ENCODE measurements at places on chromosomes 5 and 9. TPM values are rescaled to one million over a fixed set of nuclear protein-coding genes. Genes with fewer than 3 reads are reported as not detected.
A peak's percentile ranks its signal among the peaks of the same experiment; 100 is the strongest.

- no peak for DNase-seq
These were observed 59.6 kb downstream of the C9orf152 start for GRCh38 chr9:110148384-110148783.

GRCh38 chr5:58094031-58094430 lies 365.9 kb downstream of the PLK2 start:
- no peak for DNase-seq

GRCh38 chr9:114883709-114884108 lies 46.7 kb downstream of the TNFSF8 start:
- no peak for DNase-seq

GRCh38 chr9:69076550-69076949 lies 41.0 kb downstream of the FXN start:
- no peak for DNase-seq

DNA sequence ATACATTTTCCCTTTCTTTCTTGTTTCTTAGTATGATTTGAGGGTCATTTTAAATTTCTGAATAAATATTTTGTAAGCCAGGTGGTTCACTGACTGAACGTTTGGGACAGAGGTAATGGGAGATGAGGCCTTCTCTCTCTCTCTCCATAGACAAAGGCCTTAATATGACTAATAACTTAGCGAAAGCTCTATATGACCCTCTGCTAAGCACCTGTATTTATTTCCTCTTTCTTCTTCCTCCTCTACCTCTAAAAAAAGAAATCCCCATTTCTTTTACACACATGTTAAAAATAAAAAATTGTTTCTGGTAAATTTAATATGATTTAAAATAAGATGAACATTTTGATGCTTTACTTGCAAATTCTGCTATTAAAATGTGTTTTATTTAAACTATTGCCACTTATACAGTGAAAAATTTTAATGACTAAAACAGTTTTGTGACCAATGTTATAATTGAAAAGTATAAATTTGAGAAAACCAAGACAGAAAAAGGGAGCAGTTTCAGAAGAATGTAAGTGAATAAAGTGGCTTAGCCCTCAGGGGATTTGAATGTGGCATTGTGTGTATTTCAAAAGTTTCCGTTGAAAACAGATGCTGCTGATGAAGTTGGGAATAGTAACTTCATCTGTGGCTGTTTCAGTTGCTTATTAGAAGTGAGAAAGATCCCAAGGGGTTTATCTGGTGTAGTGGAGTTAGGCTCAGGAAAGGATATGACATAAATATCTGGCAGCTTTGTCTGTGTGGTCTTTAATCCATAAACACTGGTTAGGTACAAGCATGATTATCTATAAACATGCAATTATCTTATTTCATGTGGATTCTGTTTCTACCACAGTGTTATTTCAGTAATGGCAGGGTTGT lies 128.6 kb upstream of the GRHPR start:
- no peak for DNase-seq

GRCh38 chr5:120037451-120037850 lies 408.1 kb downstream of the FAM170A start:
- DNase-seq = no peak

The FIBCD1 gene
- polyA plus RNA-seq = 0.66 TPM

The TMEM215 gene
- polyA plus RNA-seq = not detected

DNA sequence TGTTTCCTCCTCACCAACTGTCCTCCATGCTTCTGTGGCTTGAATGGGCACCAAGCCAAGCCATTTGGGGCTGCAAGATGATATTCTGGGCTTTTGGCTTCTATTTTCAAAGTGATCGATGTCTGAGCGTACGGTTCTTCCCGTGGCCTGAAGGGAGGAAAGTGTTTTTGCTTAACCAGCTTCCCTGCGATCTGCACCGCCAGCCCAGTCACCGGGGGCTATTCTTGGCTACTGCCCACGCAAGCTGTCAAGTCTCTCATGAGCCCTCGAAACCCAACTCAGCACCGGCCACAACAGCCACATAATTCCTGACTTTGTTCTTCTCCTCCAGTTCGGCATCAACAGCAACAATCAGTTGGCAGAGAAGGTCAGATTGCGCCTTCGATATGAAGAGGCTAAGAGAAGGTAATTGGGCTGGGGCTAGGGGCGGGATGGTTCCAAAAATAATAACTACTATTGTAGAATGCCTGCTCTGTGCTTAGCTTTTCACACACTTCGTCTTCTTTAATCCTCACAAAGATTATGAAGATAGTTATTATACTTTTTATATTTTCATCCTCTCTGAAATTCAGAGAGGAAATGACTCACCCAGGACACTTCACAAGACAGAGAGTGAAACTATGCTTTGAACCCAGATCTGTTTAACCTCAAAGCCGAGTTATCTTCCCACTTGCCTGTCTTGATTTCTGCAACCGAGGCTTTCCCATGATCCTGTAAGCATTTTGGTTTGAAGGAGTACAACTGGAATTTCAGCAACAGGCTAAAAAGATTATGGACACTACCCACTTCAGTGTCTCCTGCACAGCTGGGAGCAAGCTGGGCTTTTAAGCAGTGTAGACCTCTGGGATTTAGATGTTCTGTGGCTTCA lies 76.4 kb upstream of the RARS1 start:
- no peak for DNase-seq

- DNase-seq = no peak
These were observed 687 bp downstream of the LYSMD3 start for GRCh38 chr5:90528601-90529193.

DNA sequence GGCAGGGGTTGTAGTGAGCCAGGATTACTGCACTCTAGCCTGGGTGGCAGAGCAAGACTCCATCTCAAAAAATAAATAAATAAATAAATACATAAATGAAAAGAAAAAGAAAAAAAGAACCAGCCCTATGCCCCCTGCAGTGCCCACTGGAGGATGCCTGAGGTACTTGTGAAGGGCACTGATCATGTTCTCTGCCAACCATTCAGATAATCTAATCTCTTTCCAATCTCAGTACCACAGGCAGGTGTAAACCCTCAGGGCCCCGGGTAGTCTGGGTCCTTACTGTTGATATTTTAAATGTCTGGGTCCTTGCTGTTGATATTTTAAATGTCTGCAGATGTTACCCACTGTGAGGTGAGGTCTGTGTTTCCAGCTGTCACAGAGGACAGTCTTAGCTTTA lies 321.8 kb upstream of the ADCY2 start:
- DNase-seq = no peak

The ENHO gene
- polyA plus RNA-seq = 2.7 TPM

- DNase-seq = no peak
These were observed 273.3 kb downstream of the BNC2 start for GRCh38 chr9:16597136-16597535.

The DBH gene
- 1.5 TPM for polyA plus RNA-seq

GRCh38 chr9:5760338-5760737 lies 72.6 kb downstream of the ERMP1 start:
- no peak for DNase-seq

DNA sequence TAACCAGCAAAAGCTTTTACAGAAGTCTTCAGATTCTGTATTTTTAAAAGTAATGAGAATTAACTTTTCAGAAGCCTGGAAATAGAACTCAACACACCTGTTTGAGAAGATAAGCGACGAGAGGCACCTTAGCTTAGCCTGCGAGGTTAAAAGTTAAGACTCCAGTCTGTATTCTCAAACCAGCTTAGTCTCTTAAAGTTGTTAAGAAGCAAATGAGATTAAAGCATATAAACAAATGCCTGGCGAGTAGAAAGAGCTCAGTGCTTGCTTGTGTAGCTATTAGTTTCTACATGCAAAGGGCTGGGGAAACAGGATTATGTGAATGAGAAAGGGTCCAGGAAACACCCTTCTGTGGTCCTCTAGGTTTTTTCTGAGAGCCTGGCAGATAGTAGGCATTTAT lies 51.7 kb downstream of the MTAP start:
- no peak for DNase-seq

- DNase-seq = no peak
These were observed 20.1 kb downstream of the TNIP1 start for GRCh38 chr5:151060742-151061141.

GRCh38 chr5:135324897-135325650 lies 74.0 kb downstream of the MACROH2A1 start:
- DNase-seq = no peak

GRCh38 chr5:10301266-10301665 lies 6.4 kb downstream of the CMBL start:
- no peak for DNase-seq

- DNase-seq = peak; percentile 41
These were observed 5.9 kb upstream of the ACO1 start for GRCh38 chr9:32378496-32378895.

DNA sequence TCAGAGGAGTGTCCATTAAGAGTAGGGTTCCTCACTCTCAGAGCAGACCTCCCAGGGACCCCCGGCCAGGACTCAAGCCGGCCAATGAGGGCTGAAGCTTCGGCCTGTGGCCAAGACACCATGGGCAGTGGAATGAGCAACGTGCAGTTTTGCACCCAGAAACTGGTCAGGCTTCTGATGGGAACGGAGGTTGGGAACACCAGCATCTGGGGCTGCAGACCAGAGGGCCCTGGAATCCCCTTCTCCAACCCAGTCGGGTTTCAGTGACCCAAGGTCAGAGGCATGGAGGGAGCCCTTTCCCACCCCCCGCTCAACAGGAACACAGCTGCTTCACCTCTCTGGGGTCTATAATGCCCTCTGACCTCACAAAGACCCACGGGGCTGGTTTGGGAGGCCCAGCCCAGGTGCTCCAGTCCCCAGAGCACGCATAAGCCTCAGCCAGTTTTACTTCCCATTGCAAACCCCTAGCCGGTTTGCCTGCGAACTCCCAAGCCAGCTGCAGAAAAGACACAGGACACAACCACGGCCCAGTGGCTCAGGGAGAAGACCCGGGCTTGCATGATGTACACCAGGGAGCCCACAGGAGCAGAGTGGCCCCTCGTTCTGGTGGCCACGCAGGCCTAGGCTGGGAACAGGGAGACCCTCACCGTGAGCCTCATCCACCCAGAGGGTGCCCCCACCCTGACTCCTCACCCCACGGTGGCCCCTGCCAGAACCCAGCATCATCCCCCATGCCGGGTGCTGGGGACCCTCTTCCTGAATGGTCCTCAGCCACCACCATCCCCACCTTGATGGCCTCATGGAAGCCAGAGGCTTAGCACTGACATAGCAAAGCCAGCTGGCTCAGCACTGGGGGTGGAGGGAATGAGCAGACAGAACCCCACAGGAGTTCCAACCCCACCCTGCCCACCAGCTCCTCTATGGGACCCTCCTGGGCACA lies 30.6 kb downstream of the VAV2 start:
- no peak for DNase-seq

GRCh38 chr9:138064547-138064946 lies 187.0 kb downstream of the CACNA1B start:
- DNase-seq = no peak

DNA sequence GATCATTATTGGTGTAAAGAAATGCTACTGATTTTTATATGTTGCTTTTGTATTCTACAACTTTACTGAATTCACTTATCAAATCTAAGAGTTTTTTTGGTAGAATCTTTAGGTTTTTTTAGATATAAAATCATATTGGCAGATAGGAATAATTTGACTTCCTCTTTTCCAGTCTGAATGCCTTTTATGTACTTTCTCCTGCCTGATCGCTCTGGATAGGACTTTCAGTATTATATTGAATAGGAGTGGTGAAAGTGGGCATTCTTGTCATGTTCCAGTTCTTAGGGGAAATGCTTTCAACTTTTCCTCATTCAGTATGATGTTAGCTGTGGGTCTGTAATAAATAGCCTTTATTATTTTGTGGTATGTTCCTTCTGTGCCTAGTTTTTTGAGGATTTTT lies 8.3 kb downstream of the AHRR start:
- no peak for DNase-seq

DNA sequence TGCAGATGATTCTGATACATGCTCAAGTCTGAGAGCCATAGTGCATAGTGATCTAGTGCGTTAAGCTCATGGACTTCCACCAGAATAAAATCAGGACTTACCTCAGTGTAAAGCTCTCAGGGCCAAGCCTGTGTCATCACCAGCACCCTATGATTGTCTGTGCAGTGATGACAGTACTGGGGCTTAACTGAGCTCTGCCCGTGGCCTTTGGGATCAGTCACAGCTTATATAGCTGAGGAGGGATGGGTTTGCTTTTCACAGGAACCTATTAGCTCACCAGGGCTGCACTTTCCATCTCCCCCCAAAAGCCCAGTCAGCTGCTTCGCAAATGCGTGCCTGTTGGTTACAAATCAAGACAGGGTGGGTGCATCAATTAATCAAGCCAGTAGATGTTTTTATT lies 246.9 kb downstream of the NR3C1 start:
- DNase-seq = no peak

The FBP1 gene
- polyA plus RNA-seq = 19.9 TPM

All from right lung (tissue), 10 donors.